Posterior cingulate gyrus (tissue), 11 donors: ENCODE measurements at places on chromosomes 5 and 9.

DNA sequence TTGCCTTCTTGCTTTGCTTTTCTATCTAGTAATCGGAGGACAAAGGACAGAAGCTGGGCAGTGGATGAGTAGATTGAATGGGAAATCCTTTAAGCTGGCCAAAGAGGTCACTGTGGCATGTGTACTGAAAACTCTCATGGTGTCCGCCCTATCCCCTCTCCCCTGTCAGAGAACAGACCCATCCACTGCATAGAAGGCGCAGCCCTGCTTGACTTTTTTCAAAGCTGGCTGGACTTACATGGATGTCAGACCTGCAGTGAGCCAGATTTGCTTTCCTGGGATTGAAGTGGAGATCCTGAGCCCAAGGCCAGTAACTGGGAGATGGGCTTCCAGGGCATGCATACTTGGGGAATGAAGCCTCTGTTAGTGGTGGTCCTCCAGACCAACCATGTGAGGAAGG, 329.5 kb downstream of the TRPM3 start:
- DNase-seq: no peak

DNA sequence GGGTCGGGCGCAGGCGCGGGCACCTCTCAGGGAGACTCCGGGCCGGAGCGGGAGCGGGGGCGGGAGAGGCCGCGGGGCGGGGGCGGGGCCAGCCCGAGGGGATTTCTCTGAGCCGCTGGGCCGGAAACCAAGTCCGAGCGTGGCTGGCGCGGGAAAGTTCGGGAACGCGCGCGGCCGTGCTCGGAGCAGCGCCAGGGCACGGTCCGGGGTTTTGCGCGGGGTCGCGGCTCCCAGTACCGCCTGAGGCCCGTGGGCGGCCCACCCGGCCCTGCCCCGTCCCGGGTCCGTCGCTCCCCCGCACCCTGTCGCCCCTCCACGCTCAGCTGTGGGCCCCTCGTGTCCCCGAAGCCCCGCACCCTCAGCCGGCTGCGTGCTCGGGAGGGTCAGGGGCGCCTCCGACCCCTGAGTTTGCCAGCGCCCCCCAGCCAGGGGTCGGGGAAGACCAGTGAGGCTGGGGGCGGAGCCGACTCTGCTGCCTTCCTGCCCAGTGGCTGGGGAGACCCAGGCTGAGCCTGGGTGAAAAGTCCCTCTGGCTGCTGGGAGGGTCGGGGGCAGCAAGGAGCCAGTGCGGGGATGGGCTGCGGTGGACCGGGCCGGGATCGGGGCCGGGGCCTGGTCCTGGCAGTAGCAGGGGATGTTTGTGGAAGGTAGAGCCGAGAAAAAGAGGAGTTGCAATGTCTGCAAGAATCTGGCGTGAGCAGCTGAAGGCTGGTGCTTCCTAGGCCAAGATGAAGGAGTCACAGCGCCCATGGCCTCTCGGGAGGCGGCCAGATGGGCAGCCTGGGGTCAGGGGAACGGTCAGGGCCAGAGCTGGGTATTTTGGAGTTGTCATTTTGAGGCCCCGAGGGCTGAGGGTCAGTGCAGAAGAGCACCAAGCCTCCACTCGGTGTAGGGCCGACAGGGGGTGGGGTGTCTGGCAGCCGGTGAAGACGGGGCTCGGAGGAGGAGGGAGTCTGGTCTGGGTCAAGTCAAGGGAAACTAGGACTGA, 588 bp downstream of the TRAF2 start:
- no peak for DNase-seq

DNA sequence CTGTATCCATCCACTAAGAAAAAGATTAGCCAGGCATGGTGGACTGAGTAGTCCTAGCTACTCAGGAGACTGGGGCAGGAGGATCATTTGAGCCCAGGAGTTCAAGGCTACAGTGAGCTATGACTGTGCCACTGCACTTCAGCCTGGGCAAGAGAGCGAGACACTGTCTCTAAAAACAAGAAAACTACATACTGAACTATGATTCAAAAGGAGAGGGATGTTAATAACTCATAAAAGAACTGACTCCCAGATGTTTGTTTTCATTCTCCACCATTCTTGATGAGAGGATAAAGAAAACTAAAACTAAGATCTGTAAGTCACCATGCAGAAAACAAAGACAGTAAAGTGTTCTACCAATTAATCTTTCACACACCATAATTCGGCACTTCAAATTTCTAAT, 53.5 kb downstream of the AUH start:
- no peak for DNase-seq

- DNase-seq: no peak
Observed at GRCh38 chr5:76475936-76476335, 72.9 kb downstream of the IQGAP2 start.

- DNase-seq: no peak
Observed at GRCh38 chr5:107092695-107093094, 578.0 kb downstream of the EFNA5 start.

- DNase-seq: no peak
Observed at GRCh38 chr5:128252756-128253155, 169.2 kb downstream of the SLC12A2 start.

DNA sequence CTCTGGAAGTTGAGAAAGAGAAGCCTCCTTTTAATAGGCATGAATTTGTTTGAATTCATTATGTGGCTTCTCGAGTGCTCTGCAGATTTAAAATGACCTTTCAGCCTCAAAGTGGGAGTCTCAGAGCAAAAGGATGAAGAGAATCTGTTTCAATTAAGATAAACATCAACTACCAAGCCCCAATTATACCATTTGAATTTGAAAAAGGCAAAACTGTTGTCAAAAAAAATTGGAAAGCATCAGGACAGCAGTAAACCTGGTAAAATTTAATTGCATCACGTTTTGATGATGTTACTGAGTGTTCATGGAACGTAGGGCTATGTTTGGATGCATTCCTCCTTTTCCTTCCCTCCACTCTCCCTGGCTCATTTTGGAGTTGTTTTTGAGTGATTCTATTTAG, 637.2 kb downstream of the PDE4D start:
- no peak for DNase-seq

- DNase-seq: no peak
Observed at GRCh38 chr9:18536554-18536953, 62.6 kb downstream of the ADAMTSL1 start.

GRCh38 chr5:691817-692528, 1.2 kb downstream of the TPPP start:
- no peak for DNase-seq

DNA sequence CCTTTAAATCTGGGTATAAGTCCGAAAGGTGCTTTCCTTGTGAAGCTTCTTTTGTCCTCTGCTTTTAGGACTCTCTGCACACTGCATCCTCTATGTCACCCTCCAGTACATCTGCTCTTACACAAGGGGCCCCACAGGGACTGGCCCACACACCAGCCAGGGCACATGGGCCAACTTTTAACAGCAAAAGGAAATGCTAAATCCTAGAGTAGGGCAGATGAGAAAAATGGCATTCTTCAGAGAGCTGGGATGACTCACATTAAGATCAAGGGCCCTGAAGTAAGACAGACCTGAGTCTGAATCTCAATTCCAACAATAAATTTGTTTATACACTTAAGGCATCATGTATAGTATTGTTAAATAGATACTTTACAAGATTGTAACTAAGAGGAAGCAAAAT, 40.3 kb upstream of the CDKN2B start:
- DNase-seq: no peak

- no peak for DNase-seq
Observed at GRCh38 chr9:86328156-86328555, 26.1 kb downstream of the TUT7 start.

DNA sequence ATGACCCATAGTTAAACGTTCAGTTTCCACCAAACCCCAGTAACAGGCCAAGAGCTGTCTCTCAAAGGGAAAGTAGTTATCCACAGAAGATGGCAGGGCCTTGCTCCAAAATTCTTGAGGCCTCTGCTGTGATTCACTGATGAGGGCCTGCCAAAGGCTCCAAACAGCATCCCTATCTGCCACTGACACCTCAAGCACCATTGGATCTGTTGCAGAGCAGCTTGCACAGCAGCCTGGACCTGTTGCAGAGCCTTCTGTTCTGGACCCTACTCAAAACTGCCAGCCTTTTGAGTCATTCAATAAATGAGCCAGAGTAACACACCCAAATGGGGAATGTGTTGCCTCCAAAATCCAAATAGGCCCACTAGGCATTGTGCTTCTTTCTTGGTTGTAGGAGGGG, 741.5 kb upstream of the RGMB start:
- DNase-seq: no peak
